NCI-H524 treated with DMSO at 0.1 percent for 48 hours (cell line): ENCODE measurements at places on chromosomes 7 and 10.

DNA sequence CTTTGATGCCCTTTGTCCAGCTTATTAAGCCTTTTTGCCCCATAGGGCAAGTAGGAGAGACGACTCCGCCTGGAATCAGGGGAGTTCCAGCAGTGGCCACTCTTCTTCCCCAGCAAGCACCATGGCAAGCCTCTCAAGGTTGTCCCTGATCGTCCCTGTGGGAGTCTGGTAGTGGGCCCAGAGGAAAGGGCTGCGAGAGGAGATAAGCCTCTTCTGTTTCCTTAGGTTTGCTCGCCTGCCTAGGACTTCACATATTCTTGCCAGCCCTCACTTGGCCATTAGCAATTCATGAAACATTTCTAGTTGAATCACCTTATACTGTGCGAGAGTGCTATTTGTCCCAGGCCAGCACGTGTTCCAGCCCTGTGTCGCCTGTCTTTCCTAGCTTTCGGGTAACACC lies 47.8 kb upstream of the CPN1 start:
- DNase-seq: no peak

DNA sequence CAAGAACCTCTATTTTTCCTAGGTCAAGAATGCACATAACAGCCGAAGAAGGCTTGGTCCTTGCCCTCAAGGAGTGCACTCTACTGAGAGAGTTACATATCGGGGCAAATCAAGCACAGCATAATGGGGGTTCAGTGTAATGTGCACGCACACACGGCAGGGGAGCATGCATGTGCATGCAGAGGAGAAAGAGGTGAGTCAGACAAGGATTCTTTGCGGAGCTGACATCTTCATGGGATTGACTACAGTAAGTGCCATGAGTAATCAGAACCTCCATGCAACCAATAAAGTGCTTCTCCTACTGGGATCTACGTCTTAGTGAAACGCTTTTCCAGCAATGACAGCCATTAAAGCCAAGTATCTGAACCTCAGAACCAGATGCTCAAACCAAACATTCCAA lies 123.6 kb downstream of the RNF216 start:
- DNase-seq: no peak

DNA sequence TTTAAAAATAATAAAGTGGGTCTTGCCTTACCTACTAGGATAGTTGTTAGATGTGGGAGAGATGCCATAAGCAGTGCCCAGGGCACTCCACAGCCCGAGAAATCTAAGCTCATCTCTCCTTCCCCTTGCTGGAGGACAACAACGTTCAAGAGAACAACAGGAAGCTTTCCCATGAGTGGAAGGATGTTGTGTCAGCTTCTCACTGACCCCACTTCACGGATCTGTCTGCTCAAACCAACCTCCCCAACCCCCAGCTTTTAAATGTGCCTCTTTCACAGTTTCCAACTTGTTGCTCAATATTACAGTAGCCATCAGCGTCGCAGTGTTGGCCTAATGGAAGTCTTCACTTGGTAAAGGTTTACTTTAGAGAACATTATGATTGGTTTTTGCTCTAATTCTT lies 72.1 kb downstream of the PTPRE start:
- no peak for DNase-seq

DNA sequence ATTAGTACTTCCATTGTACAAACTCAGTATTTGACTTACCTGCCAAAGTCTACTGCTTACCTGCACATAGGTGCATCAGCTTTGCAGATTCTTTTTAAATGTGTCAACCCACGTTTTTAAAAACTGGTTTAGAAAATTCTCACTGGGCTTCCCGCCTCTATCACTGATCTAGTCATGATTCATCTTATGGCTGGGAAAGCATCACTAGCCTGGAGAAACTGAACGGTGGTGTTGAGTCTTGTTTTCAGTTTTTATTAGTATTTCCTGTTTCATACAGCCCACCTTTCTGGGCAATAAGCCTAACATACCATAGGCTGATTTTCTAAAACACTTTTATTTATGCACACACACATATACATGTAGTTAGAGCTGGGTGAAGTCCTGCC lies 19.7 kb downstream of the DOCK1 start:
- DNase-seq: no peak

DNA sequence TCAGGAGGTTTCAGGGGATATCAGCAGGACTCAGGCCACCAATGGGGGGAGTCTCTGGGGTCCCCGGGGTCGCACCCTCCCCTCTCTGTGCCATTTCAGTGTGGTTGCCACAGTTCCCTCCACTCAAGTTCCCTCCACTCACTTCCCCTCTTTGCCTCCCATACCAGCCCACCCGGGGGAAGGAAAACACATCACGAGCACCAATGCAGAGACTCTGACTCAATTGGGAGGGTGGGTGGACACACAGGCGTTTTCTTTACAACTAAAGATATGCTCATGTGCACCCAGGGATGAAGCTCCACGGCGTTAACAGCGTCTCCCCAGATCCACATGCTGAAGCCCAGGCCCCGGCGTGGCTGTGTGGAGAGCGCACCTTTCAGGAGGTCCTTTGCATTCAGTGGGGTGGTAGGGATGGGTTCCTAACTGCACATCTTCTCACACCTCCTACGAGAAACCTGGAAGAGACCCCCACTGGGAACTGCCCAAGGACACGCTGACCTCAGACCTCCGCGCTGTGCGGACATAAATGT lies 254.1 kb downstream of the ZMYND11 start:
- DNase-seq: no peak

DNA sequence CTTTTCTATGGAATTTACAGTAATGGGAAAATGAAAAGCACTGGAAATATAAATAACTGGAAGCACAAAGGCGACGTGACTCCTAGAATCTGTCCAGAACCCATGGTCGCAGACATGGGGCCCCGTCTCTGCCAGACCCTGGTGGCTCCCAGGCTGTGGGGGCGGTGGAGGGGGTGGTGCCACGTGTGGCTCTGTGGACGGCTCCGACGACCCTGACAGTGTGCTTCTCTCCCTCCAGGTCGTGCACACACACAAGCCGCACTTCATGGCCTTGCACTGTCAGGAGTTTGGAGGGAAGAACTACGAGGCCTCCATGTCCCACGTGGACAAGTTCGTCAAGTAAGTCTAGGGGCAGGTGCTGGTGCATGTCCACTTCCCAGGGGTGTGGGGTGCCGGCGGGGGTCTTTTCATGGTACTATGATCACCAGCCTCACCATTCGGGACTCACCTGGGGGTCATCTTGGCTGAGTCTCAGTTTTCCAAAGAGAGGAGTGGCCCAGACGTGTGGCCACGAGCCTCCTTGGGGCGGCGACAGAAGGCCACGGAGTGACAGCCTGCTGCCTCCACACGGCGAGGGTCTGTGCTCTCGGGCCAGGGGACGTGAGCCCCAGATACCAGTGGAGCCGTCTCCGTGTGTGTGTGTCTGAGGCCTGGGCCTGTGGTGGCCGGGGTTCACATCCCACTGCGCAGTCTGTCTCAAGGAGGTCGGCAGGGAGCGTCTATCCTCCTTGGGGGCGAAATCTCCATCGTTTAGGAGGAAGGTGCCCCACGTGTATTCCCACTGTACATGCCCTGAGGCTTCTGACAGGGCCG lies 108.2 kb downstream of the INPP5A start:
- no peak for DNase-seq

DNA sequence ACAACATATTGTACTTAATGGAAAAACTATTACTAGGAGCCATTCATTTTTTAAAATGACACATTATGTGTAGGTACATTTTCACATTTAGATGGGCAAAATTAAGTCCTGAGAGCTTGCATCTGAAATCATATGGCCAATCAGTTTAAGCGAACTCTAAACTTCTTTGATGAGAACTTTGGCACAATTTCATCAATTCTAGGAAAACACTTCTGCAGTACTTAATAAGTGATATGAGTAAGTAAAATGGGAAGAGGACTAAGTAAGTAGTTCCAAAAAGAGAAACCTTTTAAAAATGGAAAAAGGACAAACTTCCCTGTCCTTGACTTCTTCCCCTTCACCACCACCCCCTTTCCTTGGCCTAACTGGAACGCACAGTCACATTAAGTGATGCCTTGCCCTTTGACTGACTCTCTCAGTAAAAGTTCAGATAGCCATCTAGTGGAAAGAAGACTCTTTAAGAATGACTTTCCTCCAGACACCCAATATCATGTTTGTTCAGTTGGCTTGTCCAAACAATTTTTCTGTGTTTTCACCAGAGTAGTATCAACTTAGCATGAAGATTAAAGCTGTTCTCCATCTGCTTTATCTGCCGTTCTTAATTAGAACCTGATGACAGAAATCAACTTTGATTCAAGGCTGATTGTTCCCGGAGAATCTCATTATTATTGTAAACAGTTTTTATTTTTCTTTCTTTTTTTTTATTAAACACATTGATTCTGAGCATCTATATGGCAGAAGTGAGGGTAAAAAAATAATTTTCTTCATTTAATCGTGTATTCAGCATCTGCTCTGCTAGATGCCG lies 45.1 kb downstream of the CNNM2 start:
- no peak for DNase-seq

GRCh38 chr7:50542132-50542531 lies 23.1 kb downstream of the DDC start:
- DNase-seq: no peak

DNA sequence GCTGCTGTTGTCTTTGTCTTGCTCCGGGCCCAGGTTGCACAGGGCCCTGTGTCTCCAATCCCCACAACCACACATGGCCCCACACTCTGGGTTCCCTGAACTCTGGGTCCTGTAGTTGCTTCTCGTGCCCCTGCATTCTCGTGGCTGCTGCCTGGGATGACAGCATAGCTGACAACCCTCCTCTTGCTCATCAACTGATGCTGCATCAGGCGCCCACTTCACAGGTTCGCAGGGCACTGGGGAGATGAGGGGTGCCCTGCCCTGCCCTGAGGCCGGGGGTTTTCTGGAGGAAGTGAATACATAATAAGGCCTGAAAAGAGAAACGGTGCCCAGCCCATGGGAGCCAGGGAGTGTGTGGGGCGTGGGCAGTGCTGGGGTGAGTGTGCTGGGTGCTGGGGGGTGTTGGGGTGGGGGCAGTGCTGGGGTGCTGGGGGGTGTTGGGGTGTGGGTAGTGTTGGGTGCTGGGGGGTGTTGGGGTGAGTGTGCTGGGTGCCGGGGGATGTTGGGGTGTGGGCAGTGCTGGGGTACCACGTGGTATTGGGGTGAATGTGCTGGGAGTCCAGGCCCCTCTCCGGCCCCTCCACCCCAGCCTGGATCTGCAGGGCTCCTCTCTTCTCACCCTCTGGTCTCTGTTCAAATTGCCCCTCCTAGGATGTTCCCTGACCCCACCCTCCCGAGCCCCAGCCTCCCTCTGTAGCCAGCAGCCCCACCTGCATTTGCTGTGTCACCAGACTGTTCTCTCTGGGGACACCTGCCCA lies 2.0 kb upstream of the MTG1 start:
- DNase-seq: no peak

DNA sequence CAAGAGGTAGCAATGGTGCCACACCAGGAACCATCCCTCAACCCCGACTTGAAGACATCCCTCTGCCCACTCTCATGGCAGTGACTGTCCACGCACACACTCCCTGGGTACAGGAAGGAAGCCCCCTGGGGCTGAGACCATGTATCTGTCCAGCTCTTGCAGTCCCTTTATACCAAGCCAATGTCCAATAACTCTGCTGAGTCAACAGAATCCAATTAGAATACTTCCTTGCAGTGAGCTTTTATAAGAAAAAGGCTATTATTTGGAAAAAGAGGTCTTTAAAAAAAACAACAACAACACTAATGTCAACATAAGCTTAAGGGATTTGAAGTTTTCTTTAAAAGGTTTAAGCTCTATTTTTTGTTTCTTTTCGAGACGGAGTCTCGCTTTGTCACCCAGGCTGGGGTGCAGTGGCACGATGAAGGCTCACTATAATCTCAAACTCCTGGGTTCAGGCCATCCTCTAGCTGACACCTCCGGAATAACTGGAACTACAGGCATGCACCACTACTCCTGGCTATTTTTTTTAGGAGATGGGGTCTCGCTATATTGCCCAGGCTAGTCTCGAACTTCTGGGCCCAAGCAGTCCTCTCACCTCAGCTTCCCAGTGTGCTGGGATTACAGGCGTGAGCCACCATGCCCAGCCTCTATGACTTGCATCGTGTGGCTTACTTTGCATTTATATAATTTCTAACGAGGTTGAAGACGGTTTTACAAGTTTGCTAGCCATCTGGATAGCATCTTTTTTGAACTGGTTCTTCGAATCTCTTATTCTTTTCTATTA lies 7.5 kb downstream of the BNIP3 start:
- no peak for DNase-seq

- no peak for DNase-seq
Measured at GRCh38 chr7:66076462-66077329, 1.1 kb downstream of the ASL start.

DNA sequence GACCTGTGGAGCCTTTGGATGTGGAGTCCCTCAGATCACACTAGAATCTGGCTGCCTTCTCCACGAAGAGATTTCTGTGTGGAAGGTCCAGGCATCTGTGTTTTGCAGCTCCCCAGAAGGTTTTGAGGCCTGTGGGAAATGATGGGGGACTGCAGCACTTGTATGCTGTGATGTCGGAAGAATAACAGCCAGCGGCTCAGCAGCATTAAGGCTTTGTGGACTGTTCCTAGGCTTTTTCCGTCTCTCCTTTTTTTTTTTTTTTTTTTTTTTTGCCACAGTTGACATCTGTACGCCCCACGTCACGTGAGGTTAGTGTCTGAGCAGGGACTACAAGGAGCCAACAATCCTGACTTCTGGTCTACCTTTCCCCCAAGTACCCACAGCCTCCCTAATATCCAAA lies 181.3 kb downstream of the PFKFB3 start:
- no peak for DNase-seq

- DNase-seq: no peak
Measured at GRCh38 chr10:1736972-1737221, 428 bp downstream of the ADARB2 start.

DNA sequence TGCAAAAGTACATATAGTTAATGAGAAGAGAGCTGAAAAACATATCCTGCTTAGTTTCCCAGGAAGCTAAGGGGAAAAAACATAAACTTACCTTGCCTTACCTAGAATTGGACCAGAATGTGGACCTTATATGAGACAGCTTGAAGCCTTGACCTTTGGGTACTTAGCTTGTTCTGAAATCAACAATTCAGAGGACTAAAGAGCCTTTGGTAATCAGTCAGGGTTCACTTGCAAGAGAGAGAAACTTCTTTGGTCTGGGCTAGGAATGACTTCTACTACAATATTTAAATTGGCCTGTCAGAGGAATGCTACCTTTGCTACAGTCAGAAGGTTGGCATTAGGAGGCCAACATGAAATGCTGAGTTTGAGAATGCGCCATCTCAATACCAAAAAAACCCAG lies 24.9 kb downstream of the SAMD8 start:
- DNase-seq: no peak
